Activated T-helper 2 cell treated with anti-CD3 and anti-CD28 coated beads, Interferon-gamma antibody, Interleukin-2, Interleukin-4, amounts not matched to agents 10 μg/mL and 5 μg/mL and 100 μg/mL, durations not matched to agents 14 hours and 24 hours and 36 hours (primary cell): ENCODE measurements at places on chromosomes 3 and 15. TPM values are rescaled to one million over a fixed set of nuclear protein-coding genes. Genes with fewer than 3 reads are reported as not detected.

PIGZ gene
- 2.1 and 2.4 TPM in 2 replicates for total RNA-seq

MAN2A2 gene
- total RNA-seq: 200 and 201 TPM in 2 replicates

SKOR1 gene
- 0.09 and 0.21 TPM in 2 replicates for total RNA-seq

TRPM1 gene
- not detected in 2 replicates for total RNA-seq

- no peaks in the 10 kb centered on the region for H3K36me3 ChIP-seq
- no peaks in the 10 kb centered on the region for H3K4me1 ChIP-seq
- H3K4me3 ChIP-seq: no peak overlapping the region
- H3K27ac ChIP-seq: no peak overlapping the region
- no peak for DNase-seq
Observed at GRCh38 chr15:77812664-77813063, 180.0 kb upstream of the LINGO1 start.

- H3K36me3 ChIP-seq: no peaks in the 10 kb centered on the region
- H3K27ac ChIP-seq: no peak overlapping the region
- no peak overlapping the region for H3K4me3 ChIP-seq
- H3K4me1 ChIP-seq: peaks cover 1% of the 10 kb centered on the region
- DNase-seq: no peak
Observed at GRCh38 chr3:169879845-169880575, 10.3 kb upstream of the LRRC31 start.

- H3K27ac ChIP-seq: peak overlapping the region; percentile 77
- peaks cover 35% of the 10 kb centered on the region for H3K4me1 ChIP-seq
- peak overlapping the region; percentile 34 for H3K4me3 ChIP-seq
- peak; percentile 17 for DNase-seq
- H3K27me3 ChIP-seq: peaks cover 5% of the 10 kb centered on the region
- H3K36me3 ChIP-seq: no peaks in the 10 kb centered on the region
Observed at GRCh38 chr3:115790759-115791158, 167.4 kb downstream of the GAP43 start.

DNA sequence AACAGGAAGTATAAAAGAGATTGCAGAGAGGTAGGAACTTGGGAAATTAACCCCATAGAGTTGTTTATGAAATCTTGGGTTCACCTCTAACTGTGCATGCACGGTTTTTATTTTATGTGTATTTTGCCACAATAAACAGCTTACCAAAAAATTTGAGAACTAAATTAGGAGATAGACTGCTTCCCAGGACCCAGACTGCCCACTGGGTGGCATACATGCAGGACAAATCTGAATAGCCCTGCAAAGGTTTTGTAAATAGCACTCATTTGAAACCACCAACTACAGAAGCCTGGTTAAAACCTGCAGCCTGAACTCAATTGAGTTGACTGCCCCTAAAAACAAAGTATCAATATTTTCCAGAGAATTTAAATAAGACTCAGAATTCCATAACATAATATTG lies 96.4 kb upstream of the SLCO2A1 start:
- H3K27me3 ChIP-seq: no peaks in the 10 kb centered on the region
- H3K27ac ChIP-seq: no peak overlapping the region
- H3K36me3 ChIP-seq: no peaks in the 10 kb centered on the region
- H3K4me1 ChIP-seq: no peaks in the 10 kb centered on the region
- H3K4me3 ChIP-seq: no peak overlapping the region

DNA sequence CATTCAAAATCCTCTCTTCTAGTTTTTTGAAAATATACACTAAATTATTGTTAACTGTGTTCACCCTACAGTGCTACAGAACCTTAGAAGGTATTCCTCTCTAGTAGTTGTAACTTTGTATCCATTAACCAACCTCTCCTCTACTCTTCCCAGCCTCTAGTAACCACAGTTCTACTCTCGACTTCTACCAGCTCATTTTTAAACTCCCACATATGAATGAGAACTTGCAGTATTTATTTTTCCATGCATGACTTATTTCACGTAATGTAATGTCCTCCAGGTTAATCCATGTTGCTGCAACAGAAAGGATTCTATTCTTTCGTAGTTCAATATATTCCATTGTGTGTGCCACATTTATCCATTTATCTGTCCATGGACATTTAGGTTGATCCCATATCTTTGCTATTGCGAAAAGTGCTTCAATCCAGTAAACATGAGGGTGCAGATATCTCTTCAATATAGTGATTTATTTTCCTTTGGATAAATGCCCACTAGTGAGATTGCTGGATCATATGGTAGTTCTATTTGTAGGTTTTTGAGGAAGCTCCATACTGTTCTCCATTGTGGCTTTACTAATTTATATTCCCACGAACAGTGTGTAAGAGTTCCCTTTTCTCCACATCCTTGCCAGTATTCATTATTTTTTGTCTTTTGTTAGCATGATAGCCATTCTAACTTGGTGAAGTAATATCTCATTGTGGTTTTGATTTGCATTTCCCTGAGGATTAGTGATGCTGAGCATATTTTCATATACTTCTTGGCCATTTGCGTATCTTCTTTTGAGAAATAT lies 113.7 kb upstream of the SMAD3 start:
- H3K4me3 ChIP-seq: no peak overlapping the region
- DNase-seq: no peak
- H3K27ac ChIP-seq: no peak overlapping the region
- peaks cover 26% of the 10 kb centered on the region for H3K27me3 ChIP-seq
- no peaks in the 10 kb centered on the region for H3K36me3 ChIP-seq
